ENCODE measurements at places on chromosomes 12 and 14.

DNA sequence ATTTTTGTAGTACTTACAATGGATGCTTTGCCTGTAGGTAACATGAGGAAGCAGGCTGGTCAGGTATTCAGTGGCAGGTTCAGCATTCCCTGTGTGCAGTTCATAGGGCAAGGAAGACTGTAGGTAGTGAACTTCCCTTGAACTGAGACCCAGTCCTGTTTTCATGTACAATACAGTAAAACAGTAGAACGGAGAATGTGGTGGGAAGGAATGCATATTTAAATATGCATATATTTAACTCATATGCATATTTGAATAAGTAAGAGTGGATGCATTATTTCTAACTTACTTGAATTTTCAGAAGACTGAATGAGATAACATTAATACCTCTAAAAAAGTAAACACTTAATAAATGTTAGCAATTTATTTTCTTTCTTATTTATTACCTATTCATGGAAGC lies 147.6 kb upstream of the FLRT2 start:
- no peak for DNase-seq

GRCh38 chr14:91830777-91831176 lies 36.6 kb downstream of the TC2N start:
- no peak for DNase-seq

DNA sequence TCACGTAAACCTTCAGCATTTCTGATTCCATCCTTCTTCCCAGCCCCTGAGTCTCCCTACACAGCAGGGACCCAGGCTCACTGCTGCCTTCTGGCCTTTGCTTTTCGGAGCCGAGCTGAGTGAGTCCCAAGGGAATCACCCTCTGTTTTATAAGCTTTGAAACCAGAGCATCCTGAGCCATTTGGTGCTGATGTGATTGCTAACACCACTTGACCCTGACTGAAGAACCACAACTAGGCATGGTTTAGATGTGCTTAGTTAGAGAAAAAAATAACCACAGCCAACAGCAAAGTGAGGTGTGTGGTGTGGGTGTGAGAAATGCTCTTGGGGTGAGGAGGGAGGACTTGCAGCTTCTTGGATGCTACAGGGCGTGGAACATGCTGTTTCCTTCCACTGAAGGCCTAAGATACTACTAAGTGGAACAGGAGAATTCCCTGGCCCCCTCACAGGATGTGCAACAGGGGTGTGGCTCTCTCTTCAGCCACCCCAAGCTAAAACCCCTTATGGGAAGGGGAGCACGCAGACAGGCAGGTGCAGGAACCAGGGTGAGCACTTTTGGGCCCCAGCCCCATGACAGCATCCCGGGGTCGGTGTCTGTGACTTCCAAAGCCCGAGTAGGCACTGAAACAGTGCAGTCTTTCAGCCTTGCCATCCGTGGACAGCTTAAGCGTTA lies at the start of gene TC2N:
TC2N (minus strand) TSS at position 221 of the 673 bp plus-strand sequence. CDS start 53,767 bp downstream, outside the sequence.
- peak; percentile 76 for DNase-seq

GRCh38 chr12:107352347-107353081 lies 259.2 kb upstream of the CRY1 start:
- no peak for DNase-seq

- DNase-seq, result no peak
These were observed 5.4 kb upstream of the KRT81 start for GRCh38 chr12:52296572-52297215.

GRCh38 chr12:4307593-4308333 lies 13.2 kb upstream of the TIGAR start:
- peak; percentile 16 for DNase-seq

- no peak for DNase-seq
These were observed 22.7 kb upstream of the ANKRD9 start for GRCh38 chr14:102532204-102532658.

DNA sequence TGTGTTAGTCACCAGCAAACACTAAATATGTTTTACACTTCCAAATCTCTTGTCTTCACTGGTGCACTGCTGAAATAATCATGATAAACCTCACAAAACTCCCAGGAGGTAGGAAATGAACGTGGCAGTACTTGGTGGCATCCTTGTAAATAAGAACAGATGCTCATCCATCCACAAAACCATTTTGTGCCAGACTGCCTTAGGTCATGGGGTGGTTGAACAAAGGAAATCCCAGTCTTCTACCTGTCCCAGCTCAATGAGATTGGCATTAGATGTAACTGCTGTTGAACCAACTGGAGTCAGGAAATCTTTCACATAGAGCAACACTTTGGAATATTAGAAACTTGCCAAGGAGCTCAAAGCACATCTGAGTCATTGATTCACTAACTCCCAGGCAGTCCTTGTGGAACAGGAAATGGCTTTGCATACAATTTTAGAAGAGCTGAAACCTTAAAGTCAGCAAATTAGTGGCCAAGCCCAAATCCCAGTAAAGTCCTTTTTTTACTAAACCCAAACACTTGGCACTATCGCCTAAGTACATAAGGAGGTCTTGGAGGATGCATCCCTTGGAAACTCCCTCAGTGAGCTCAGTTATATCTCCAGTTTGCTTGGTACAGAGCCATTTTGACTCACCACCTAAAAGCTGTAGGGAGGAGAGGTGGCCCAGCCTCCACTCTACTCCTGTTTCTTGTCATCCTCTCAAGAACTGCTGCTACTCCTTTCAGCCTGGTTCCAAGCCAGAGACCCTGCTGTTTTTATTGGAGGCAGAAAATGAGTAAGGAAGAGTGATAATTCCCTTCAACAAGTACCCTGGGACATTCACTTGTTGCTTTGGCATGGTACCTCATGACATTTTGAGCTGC lies 208.0 kb downstream of the NOVA1 start:
- DNase-seq, result no peak

GRCh38 chr14:55373784-55374705 lies 37.6 kb downstream of the ATG14 start:
- peak; percentile 82 for DNase-seq

GRCh38 chr12:64877363-64878004 lies 53.0 kb downstream of the TBC1D30 start:
- DNase-seq, result no peak

DNA sequence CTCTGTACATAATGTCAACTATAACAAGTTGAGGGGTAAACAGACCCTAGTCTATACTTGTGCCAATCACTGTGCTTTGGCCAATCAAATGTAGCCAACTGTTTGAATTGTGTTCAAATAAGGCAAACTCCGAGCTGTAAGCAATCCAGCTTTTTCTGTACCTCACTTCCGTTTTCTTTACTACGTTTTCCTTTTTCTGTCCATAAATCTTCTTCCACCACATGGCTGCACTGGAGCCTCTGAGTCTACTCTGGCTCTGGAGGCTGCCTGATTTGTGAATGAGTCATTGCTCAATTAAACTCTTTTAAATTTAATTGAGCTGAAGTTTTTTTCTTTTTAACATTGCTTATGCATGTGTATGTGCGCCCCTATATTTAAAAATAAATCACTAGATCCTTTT lies 29.7 kb downstream of the CLEC1A start:
- no peak for DNase-seq

GRCh38 chr12:108483213-108484059 lies 31.6 kb upstream of the FICD start:
- DNase-seq, result no peak

DNA sequence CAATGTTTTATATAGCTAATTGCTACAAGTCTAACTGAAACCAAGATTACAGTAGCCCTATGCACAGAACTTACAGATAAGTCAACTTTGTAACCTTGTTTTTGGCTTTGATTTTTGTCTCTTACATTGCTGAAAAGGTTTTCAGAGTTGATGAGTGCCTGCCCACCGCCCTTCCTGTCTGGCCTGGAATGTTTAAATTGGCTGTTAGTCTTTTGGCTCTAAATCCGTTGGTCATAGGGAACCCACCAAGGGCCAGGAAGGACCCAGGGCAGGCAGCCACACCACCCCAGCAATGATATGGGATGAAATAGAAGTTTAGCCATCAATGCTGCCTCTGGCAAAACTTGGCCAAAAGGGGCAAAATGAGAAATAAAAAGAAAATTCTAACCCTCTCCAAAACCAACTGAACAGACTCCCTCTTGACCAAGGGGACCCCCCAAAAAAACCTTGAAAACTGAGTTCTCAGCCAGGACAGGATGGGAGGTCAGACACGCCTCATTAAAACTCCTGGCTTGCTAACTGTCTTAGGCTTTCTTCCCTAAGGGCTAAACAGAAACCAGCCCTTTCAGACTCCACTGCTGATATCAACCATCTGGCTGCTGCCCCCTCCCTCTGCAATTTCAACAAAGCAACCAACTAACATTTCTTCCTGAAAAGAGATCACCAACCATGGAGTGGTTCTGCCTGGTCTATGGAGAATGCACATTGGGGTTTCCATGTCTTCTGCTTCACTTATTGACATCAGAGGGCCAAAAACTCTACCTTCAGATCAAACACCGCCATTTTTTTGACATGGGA lies 242.1 kb upstream of the NOS1 start:
- DNase-seq, result no peak

- DNase-seq, result no peak
These were observed 14.3 kb upstream of the RIN3 start for GRCh38 chr14:92499234-92499633.

DNA sequence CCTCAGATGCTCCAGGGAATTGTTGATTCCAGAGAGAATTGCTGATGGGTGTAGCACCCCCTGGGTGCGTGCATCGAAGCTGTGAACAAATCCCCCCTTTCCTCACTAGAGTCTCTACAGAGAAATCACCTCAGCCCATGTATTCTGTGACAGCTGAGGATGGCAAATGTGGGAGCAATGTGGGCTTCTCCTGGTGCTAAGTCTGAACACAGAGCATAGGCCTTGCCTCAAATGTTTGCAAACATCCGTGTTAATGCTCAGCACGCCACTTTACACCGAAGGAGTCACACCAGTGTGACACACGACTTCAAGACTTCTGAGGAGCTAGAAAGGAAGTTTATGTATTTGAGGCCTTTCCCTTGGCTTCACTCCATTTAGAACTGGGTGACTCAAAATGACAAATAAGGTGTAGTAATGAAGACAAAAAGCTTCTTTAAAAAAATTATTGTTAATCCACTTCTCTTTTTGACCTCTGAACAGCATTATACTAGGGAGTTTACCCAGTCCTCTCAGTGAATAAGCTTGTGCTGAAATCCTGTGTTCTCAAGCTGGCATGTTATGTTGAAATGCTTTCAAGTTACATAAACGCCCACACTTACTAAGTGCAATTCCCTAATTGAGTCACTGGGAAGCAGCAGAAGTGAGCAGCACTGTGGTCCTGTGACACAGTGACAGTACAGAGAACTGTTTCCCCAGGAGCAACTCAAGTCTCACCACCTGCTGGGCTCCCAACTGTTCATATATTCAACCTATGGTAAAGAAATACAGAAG lies 92.9 kb downstream of the FAR2 start:
- peak; percentile 12 for DNase-seq

DNA sequence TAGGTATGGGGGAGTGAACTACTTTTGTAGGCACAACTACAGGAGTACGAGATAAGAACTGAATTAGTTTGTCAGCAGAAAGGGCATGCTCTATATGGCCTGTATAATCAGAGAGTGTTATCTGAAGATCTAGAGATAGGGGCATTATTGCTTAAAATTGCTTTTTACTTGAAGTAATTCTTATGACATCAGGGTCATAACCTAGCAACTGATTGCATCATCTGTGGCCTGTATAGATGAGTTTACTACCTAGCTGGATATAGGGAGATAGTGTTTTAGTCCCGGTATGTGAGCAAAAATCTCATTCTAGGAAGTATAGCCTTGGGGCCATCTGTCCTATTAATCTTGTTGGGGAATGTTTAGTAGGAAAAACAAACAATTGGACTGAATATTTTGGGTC lies 142.7 kb downstream of the TMEM117 start:
- no peak for DNase-seq

- no peak for DNase-seq
These were observed 14.6 kb downstream of the COL2A1 start for GRCh38 chr12:47989666-47990065.

GRCh38 chr14:105883066-105884005 lies 357.0 kb downstream of the TMEM121 start:
- DNase-seq, result no peak

DNA sequence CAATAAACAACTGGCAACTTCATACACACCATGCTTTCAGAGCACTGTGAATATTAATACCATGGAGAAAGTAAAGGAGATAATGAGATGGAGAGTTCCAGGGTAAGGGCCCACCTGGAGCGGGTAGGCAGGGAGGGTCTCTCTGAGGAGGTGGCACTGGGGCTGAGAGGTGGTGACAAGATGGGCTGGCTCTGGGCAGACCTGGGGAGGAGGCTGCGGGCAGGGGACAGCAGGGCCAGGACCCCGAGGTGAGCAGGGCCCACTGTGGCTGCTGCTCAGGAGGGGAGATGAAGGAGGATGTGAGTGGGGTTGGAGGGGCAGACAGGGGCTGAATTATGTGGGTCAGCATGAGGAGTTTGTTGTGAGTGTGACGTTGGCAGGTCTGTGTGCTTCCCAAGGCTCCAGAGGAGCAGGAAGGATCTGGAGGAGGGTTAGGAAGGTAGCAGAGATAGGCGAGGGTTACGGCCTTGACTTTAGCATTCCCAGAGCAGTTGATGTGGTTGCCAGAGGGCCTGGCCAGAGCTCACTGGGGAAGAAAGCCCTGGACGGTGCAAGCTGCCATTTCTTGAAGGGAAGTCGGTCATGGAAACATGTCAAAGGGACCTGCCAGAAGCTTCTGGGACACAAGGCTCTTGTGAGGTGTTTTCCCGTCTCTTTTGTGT lies 88.2 kb downstream of the CACNA1C start:
- DNase-seq, result no peak

- no peak for DNase-seq
These were observed 42.9 kb downstream of the FBXL14 start for GRCh38 chr12:1551496-1551895.

GRCh38 chr14:41482861-41483260 lies 123.8 kb upstream of the LRFN5 start:
- no peak for DNase-seq

- no peak for DNase-seq
These were observed 96.7 kb upstream of the NOVA1 start for GRCh38 chr14:26694521-26694920.

GRCh38 chr12:121145221-121145620 lies 12.5 kb downstream of the P2RX7 start:
- DNase-seq, result peak; percentile 13

GRCh38 chr14:76514213-76514998 lies 138.5 kb downstream of the ESRRB start:
- DNase-seq, result no peak

DNA sequence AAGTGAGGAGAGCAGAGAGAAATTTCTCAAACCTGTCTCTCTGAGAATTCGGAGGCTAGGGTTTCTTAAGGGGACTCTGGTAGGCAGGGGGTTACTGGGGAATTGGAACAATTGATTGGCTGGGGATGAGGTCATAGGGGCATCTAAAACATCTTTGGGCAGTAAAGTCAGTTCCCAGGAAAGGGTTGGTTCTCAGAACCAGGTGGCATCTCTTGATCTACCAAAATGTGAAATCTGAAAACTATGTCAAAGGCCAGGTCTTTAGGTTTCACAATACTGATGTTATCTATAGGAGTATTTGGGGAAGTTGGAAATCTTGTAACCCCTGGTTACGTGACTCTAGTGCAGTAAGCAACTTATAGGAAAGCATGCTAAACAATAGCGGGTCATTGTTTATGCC lies 6.9 kb downstream of the C12orf75 start:
- DNase-seq, result no peak

DNA sequence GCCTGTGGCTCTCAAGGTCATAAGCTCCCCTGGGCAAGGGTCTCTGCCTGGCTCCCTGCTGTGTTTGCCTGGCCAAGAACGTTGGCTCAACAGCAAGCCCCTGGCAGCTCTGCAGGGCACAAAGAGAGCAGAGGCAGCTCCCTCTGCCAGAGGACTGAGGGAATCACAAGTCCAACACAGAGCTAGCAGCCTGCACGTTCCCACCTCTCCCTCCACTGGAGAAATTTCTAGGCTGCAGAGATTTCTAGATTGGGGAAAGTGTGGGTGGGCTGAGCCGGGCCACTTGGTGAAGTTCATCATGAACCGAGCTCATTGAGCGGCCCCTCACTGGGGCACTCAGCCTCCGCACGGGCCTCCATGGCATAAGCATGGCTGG lies 19.8 kb downstream of the ZFYVE21 start:
- DNase-seq, result no peak
